ENCODE measurements at places on chromosomes 1 and 21. TPM values are rescaled to one million over a fixed set of nuclear protein-coding genes. Genes with fewer than 3 reads are reported as not detected.

Gene DMRTA2
- 5.3 TPM for total RNA-seq

Gene PCP4
- 2.5 TPM for total RNA-seq

Gene CORT
- total RNA-seq, result 3.8 TPM

Gene PGLYRP3
- not detected for total RNA-seq

Gene FCRL4
- not detected for total RNA-seq

Gene TAS1R1
- total RNA-seq, result not detected

Gene APOBEC4
- total RNA-seq, result not detected

Gene DIO1
- not detected for total RNA-seq

Gene GMEB1
- 15.0 TPM for total RNA-seq

Gene HSPB7
- not detected for total RNA-seq

Gene TDRD10
- total RNA-seq, result not detected

Gene CNKSR1
- total RNA-seq, result 7.2 TPM

Gene BLZF1
- total RNA-seq, result 36.0 TPM

Gene TCP10L
- 3.4 TPM for total RNA-seq
